ENCODE measurements at places on chromosomes 13 and 19. TPM values are rescaled to one million over a fixed set of nuclear protein-coding genes. Genes with fewer than 3 reads are reported as not detected.
A peak's percentile ranks its signal among the peaks of the same experiment; 100 is the strongest.

GRCh38 chr19:2549701-2550191, 73.8 kb downstream of the GADD45B start:
- DNase-seq, result peak; percentile 73

- DNase-seq, result no peak
Observed at GRCh38 chr13:20287976-20288375, 55.9 kb upstream of the GJB6 start.

DNA sequence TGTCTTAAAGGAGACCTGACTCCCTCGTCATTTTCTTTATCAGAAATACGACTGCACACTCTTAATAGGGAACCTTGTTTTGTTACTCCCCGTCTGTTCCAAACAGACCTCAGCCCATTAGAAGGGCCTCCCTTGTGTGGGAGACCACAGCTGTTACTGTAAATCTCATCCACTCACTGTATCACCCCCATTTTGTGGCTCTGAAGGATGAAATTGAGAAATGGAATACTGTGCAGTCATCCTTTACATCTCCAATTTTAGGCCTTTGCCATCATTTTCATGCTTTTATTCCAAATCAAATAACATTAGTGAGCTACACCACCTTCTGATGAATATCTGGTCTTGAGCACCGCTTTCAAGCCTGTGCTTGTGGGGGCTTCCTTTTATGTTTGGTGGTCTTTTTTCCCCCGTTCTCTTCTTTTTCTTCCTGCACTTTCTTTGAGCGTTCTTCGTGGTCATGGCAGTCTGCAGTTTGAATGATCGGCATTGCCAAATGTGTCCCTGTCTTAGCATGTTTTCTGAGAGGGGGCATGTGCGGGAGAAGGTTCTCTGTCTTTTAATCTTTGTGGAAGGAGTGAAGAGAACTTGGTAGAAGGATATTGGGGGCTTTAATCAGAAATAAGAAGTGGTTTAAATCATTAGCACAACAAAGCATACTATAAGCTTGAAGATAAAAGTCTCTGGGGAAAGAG, 65.8 kb downstream of the GGACT start:
- DNase-seq, result no peak

- DNase-seq, result no peak
Observed at GRCh38 chr13:94056362-94056990, 423.0 kb downstream of the DCT start.

DNA sequence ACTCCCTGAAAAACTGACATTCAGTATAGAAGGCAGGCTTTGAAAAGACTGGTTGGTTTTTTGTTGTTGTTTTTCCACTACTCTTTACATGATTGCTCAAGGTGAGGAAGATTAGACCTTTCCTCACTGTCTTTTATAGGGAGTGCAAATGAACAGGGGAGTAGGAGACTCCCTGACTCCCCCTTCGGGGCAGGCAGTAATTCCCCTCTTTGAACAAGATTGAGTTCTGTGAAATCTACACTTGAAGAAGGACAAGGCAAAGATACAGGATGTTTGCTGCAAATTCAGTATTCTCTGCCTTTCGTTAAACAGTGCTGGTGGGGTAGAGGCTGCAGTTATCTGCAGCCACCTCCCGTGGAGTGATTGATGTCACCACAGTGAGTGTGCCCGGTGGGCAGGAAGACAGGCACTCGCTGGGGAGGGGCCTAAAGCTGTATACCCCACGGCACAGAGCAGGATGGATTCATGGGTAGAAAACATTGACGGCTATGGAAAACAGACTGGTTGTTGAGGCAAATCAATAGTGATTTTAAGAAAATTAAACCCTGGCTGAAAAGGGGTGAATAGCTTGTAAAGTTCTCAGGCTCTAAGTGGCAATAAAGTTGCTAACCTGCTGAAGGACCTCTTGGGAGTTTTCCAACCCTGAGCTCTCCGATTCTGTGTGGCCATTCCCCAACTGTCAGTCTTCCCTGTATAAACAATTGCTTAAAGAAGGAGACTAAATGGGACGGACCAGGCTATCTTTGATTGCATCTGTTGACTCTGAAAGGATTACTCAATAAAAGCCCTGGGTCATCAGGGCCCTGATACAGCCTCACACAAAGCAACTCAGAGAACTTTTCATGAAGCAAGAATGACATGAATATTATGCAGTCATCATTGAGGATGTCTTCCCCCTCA, 308.3 kb downstream of the TBC1D4 start:
- DNase-seq, result no peak

DNA sequence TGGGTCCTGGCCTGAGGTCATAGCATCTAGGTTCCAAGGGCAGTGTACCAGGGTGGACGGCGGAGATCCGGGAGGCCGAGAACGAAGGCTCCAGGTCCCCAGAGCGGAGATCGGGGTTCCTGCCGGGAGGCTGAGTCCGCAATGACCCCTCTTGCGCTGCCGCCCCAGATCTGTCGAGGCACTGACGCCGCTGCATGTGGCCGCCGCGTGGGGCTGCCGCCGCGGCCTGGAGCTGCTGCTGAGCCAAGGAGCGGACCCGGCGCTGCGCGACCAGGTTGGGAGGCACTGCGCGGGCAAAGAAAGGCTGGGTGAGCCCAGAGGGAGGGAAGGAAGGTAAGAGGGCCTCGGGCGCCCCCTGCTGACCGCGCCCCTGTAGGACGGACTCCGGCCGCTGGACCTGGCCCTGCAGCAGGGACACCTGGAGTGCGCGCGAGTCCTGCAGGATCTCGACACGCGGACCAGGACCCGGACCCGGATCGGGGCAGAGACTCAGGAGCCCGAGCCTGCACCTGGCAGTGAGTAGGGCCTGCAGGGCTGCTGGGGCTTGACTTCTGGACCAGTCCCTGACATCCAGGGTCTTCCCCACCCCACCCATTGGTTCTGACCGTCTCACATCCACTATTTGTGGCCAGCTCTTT, 906 bp downstream of the ANKLE1 start:
- peak; percentile 76 for DNase-seq

DNA sequence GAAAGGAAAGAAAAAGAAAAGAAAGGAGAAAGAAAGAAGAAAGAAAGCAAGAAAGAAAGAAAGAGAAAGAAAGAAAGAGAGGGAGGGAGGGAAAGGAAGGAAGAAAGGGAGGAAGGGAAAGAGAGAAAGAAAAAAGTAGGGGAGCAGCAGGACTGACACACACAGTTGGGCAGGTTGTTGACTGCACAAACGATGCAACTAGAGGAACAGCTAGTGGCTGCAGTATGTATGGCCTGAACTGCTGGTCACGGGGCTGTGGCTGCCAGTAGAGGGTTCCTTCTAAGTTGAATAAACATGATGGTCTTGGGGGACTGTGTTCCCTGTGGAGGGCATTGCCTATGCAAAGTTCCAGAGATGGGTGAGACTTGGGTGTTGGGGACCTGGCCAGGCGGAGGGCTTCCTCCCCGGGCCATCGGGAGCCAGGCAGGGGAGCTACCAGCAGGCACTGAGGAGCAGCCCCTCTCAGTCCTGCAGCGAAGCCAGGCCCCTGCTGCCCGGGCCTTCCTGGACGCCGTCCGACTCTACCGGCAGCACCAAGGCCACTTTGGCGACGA, 16.7 kb upstream of the COLGALT1 start:
- DNase-seq, result no peak

- no peak for DNase-seq
Observed at GRCh38 chr13:106918557-106918860, 350.6 kb upstream of the ARGLU1 start.

GRCh38 chr13:98751367-98751782, 1.1 kb downstream of the SLC15A1 start:
- no peak for DNase-seq

DNA sequence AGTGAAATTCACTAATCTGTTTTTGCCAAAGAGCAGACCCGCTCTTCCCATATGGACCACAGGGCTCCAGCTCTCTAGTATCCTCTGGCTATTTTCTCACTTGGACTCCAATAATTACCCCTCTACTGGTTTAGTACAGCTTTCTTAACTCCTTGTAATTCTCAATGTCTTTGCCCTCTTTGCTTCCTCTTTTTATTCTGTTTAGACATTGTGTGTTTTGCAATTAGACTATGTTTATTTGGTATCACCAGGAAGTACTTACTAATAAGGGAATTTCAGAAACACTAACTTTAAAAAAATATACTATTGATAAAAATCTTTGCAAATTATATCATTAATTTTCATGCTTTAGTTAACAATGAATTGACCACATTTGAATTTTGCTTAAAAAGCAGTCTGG, 111.6 kb upstream of the OBI1 start:
- DNase-seq, result no peak

DNA sequence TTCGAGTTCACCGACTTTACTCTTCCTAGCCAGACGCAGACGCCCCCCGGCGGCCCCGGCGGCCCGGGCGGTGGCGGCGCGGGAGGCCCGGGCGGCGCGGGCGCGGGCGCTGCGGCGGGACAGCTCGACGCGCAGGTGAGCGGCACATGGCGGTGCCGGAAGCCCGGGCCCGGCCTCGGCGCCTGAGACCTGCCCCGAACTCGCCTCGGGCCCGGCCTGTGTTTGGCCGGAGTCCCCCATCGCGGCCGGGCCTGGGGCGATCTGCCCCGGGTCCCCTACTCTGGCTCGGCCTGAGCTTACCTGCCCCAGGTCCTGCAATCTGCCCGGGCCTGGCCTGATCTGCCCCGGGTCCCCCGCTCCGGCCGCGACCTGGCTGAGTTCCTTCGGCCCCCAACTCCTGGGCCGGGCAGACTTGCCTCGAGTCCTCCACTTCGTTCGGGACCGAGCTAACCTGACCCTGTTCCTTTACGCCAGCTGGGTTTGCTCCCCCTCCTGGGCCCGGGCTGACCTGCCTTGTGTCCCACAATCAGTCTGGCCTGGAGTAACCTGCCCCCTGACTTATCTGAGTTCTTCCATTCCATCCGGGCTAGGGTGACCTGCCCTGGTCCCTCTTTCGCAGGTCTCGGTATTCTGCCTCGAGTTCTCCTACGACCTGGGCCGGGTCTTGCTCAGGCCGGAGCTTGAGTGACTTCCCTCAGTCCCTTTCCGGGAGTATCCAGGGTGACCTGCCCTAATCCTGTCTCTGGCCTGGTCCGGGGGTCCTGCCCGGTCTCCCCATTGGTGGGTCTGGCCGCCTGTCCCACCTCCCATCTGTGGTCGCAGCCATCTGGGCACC, 764 bp downstream of the UPF1 start:
- DNase-seq, result no peak

- DNase-seq, result no peak
Observed at GRCh38 chr13:25988661-25989060, 63.2 kb downstream of the SHISA2 start.

GRCh38 chr19:43692877-43693276, 22.9 kb upstream of the PLAUR start:
- no peak for DNase-seq

DNA sequence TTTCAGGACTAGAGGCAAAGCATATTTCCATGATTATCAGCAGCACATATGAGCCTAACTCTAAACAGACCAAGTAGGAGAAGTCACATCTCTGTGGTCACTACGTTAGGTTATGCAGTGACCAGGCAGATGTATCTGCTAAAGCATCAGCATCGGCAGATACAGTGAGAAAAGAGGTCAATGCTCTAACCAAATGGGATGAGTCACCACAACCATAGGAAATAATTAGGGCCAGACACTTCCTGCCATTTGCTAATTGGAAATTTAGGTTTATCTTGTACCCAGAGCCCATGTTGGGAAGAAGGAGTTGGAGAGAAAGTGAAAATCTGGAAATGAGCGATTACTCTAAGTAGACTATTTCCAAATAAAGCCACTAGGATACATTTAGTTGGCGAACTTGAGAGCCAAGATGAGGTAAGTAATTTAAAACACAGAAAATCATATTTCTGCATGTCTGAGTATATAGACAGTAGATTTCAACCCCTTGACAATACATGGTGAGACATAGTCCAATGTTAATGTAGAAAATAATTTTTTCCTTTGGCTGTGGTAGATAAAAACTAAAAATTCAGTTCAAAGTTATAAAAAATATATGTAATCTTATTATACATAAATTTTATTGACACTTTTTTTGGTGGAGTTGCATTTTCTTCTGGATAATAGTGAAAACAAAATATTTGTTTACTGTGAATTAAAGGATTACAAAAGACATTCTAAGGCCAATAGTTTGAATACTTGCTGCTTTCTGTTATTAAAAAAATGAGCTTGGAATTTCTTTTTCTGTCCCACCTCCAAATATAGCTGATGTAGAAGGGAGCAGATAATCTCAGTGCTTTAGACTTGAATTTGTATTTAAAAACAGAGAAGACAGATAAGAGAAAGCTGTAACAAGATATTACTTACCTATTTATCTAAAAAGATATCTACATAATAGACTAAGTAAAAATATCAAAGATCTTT, 104.4 kb upstream of the CSNK1A1L start:
- no peak for DNase-seq

- DNase-seq, result no peak
Observed at GRCh38 chr19:10975374-10976130, 14.7 kb downstream of the SMARCA4 start.

The CD70 gene
- total RNA-seq, result not detected

The FAAP24 gene
- total RNA-seq, result not detected

The THSD8 gene
- total RNA-seq, result 4.8 TPM

The CLASRP gene
- 109 TPM for total RNA-seq

The KIR3DL2 gene
- not detected for total RNA-seq

The PRR36 gene
- not detected for total RNA-seq
